ENCODE measurements at places on chromosomes 12 and 14. TPM values are rescaled to one million over a fixed set of nuclear protein-coding genes. Genes with fewer than 3 reads are reported as not detected.

- no peak for DNase-seq
Measured at GRCh38 chr14:92596331-92596907, 82.8 kb downstream of the RIN3 start.

- no peak for DNase-seq
Measured at GRCh38 chr12:131457331-131458047, 253.4 kb upstream of the SFSWAP start.

DNA sequence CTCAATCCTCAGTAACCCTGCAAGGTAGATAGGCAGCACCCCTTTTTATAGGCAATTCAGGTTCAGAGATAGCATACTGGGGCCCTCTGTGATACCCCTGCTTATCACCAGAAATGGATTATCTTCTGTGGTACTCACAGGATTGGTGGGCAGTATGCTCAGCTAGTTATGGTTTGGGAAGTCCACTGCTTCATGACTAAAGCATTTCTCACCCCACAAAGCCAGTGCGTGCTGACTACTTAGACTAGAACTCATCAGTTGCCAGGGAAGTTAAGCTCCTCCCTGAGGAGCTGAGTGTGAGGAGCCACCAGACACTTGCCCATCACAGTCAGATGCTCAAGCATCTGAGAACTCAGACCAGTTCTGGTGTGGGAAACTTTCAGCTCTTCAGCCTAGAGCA is 76.3 kb downstream of the SCAF11 start:
- DNase-seq, result no peak

DNA sequence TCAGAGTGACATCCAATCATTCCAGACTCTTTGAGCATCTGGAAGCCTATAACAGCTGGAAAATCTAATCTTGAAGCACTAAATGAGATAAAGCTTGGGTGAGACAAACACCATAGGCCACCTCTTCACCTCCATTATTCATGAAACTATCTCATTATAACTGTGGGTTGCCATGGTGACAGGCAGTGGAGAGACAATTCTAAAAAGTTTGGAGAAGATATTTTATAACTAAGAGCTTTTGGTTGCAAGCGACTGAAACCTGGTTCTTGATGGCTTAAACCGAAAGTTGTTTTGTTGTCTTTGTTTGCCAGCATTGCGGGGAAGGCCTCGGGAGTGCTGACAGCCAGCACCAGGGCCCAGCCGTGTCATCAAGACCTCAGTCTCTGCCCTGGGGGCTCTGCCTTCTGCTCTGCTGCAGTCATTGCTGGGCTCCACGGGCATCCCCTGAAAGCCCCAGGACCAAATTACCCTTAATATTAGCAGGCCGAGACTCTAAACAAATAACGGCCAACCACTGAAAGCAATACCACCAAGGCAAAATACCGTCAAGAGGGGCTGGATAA is 353.6 kb upstream of the SFSWAP start:
- no peak for DNase-seq

GRCh38 chr12:39626033-39626814 is 6.6 kb upstream of the ABCD2 start:
- DNase-seq, result no peak

DNA sequence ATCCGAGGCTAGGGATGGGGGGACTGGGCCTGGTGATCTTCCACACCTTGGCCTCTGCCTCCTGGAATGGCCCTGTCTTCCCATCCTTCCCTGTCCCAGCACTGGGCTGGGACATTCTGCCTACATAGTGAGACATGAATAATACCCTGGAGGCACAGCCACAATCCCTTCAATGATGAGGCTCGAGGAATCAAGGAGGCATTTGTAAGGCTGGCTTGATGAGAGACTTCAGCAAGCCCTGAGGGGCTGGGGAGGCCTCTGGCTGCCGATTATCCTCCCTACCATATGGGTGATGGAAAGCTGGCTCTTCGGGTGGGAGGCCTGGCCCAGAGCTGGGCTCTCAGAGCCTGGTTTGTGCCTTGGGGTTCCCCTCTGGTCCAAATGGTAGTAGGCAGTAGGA is 92.5 kb downstream of the CALM1 start:
- no peak for DNase-seq

TAMALIN gene
- 10.4 TPM for total RNA-seq

AKAP3 gene
- total RNA-seq, result 1.1 TPM

IFNG-AS1 gene
- not detected for total RNA-seq

IFI27 gene
- 67.3 TPM for total RNA-seq
